ENCODE measurements at places on chromosomes 11 and 22.

- no peak for DNase-seq
Observed at GRCh38 chr22:22348815-22349454, 104.3 kb downstream of the VPREB1 start.

GRCh38 chr11:2471804-2472096 lies 26.9 kb downstream of the KCNQ1 start:
- no peak for DNase-seq

DNA sequence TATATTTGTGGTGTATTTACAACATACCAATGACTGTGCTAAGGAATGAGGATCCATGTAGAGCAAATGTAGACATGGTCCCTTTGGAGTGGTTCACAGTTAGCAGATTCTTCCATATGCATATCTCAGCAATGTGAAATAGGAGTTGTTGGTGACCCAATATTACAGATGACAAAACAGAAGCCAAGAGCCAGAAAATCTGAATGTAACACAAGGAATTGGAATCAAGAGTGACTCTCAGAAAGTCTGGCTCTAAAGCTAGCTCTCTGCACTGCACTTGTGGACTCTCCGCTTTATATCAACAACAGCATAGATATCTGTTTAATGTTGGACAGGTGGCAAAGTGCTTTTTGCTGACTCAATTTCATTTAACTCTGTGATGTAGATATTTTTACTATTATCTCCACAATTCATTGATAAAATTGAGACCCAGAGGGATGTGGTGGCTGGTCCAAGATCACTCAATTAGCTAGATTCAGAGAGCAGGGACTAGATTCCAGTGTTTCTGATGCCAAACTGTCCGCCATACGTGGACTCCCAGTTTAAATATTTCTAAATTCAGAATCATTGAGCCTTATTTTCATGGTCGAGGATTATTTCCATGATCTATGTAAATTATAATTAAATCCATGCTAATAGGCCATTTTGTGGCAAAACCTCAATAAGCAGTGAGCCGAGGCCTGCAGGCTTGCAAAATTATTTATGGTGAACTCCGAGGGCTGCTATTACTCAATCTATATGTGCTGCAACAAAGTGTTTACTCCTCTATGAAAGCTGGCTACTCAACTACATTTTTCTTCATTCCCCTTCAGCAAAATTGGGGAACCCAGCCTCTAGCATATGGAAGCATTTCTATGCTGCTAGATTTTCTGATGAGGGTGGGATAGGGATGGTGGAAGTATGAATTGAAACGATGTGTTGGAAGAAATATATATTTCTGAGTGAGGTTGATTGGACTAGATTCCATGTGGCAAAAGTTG lies 21.1 kb upstream of the TENM4 start:
- no peak for DNase-seq

DNA sequence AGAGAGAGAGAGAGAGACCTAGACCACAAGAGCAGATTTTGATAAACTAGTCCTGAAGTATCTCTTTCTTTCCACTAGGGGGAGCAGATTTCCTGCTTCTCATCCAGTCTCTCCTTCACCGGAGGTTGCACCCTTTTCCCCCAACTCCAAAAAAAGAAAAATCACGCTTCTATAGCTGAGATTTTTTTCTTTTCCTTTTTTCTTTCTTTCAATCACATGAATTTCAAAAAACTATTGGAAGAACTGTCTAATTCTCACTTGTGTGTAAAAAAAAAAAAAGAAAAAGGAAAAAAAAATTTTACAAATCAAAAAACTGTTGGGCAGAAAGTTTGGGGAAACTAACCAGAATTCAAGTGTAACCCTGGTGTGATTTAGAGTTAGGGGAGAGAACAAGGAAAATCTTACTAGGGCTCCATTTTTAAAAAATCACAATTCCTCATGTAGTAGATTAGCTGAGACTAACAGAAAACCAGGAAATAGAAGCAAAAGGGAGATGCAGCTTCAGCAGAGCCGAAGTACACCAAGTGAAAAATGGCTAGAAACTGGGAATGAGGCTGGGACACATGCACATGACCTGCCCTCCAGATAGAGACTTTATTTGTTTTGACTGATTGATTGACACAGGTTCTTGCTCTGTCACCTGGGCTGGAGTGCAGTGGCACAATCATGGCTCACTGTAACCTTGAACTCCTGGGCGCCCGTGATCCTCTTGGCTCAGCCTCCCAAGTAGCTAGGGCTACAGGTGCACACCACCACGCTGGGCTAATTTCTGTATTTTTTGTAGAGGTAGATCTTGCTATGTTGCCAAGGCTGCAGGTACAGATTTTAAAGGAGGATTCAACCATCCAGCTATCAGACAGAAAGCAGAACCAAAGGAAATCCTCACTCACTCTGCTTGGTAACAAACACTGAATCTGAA lies 27.1 kb downstream of the SDHD start:
- DNase-seq: no peak
